Upper lobe of right lung (tissue), 1 donor: ENCODE measurements at places on chromosomes 1 and 21. TPM values are rescaled to one million over a fixed set of nuclear protein-coding genes. Genes with fewer than 3 reads are reported as not detected.
A peak's percentile ranks its signal among the peaks of the same experiment; 100 is the strongest.

DNA sequence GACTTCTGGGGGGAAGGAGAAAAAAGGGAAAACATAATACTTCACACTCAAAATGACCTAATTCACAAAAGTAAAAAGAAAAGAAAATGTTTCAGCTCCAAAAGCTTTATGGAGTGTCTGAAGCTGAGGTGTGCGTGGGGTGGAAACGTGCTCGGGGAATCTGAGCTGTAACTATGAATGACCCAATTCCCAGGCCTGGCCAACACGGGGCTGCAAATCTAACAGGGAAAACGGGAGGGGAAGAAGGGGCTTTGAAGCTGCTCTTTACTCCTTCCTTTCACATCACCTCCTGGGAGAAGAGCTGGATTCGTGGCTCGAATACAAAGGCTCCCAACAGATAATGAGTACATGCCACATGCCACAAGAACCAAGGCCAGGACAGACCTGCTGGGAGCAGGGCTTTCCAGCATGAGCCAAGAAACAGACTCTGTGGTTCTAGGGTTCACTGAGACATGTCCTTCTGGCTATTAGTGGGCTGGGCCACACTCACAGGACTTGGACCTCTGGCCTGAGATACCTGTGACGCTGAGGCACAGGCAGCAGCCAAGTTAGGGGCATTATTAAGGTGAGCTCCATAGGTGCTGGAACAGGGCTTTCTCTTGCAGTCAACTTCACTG is 51.5 kb downstream of the SLC66A1 start:
- no peak overlapping the region for H3K27ac ChIP-seq
- peaks cover 32% of the 10 kb centered on the region for H3K4me1 ChIP-seq
- DNase-seq: no peak
- H3K27me3 ChIP-seq: no peaks in the 10 kb centered on the region

DNA sequence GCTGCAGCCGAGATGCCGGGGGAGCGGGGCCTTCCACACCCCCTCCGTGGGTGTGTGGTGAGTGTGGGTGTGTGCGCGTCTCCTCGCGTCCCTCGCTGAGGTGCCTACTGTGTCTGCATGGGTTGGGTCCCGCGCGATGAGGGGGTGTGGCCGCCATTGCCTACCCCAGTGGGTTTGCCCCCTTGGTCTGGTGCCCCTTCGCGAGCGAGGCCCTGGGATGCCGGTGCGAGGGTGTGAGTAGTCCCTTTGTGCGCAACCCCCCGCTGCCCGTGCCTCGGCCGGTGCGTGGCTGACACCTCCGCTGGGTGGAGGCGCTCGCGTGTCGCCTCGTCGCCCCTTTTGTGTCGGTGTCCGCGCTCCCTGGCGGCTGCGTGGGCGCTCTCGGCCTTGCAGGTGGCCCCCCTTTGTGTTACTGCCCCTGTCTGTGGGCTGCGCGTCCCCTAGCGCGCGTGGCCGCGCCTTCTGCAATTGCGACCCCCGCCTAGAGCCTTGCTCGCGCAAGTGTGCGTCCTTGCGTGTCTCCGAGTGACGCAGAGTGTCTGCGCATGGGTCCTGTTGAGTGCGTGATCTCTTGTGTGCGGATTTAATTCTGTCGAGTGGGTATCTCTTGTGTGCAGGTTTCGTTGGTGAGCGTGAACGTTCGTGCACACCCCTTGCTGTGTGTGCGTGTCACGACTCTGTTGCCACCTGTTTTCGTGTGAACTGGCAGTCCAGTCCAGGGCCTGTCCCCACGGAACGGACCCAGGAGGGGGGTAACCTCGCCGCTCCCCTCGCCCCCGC is 553 bp downstream of the TTC3 start:
- no peaks in the 10 kb centered on the region for H3K36me3 ChIP-seq
- no peaks in the 10 kb centered on the region for H3K27me3 ChIP-seq
- H3K27ac ChIP-seq: peak overlapping the region; percentile 99
- H3K4me3 ChIP-seq: peak overlapping the region; percentile 87

DNA sequence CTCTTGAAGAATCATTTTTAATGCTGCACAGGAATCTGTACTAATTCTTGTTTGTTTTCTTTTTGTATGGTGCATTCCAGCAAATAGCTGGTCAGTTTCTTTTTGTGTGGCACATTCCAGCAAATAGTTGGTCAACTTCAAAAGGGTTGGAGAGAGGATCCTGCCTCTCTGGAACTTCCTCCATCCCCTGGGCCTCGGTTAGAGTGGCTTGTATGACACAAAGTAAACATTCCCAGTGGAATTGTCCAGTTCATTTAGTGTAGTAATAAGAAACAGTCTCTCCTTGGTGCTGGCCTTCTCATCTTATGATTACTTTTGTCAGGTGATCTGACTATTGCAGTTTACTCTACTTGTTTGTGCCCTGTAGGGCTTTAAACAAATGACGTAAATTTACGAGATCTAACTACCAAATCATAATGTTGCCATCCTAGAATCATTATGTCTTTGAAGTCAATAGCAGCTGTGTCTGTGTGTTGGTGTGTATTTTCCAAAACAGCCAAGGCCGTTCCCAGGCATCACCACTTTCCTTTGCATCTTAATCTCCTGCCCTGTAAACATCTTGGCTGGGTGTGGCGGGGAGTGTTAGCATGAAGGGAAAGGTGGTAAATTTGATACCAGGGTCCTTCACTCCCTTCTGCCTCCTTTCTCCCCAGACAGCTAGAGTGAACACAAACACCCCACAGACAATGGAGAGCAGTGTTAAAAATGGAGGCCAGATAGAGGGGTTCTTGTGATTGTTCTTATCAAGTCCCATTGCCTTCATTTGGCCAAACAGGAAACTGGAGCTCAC is 77.9 kb downstream of the CDC7 start:
- H3K36me3 ChIP-seq: no peaks in the 10 kb centered on the region
- no peak for DNase-seq
- no peaks in the 10 kb centered on the region for H3K27me3 ChIP-seq
- no peak overlapping the region for H3K27ac ChIP-seq
- no peak overlapping the region for H3K4me3 ChIP-seq

- no peaks in the 10 kb centered on the region for H3K27me3 ChIP-seq
- no peak overlapping the region for H3K27ac ChIP-seq
- peaks cover 7% of the 10 kb centered on the region for H3K4me1 ChIP-seq
- no peaks in the 10 kb centered on the region for H3K36me3 ChIP-seq
These were observed 9.3 kb downstream of the SLC2A5 start for GRCh38 chr1:9059891-9060744.

The NLRP3 gene
- total RNA-seq: 4.9 TPM

DNA sequence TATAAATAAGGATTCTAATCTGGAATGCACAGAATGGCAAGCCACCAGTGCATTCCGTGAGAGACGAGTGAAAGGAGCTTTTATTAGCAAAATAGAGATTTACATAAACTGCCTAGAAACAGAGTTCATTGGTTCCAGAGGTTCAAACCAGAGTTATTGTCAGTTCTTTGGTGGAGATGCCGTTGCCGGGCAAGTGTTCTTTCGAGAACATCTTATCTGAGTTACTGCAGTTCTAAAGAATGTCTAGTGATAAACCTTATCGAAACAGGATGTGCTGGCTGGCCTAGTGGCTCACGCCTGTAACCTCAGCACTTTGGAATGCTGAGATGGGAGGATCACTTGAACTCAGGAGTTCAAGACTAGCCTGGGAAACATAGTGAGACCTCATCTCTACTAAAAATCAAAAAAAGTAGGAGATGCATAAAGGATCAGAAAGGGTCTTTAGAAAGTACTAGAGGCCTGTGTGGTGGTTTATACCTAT is 19.9 kb upstream of the EVI5 start:
- peak overlapping the region; percentile 73 for H3K27ac ChIP-seq
- DNase-seq: peak; percentile 76
- peaks cover 7% of the 10 kb centered on the region for H3K4me1 ChIP-seq
- no peaks in the 10 kb centered on the region for H3K36me3 ChIP-seq
- H3K4me3 ChIP-seq: no peak overlapping the region

- DNase-seq: no peak
- H3K27me3 ChIP-seq: peaks cover 2% of the 10 kb centered on the region
- no peak overlapping the region for H3K27ac ChIP-seq
- H3K36me3 ChIP-seq: no peaks in the 10 kb centered on the region
- H3K4me1 ChIP-seq: no peaks in the 10 kb centered on the region
These were observed 257.2 kb upstream of the AJAP1 start for GRCh38 chr1:4397196-4397595.

- DNase-seq: peak; percentile 92
- no peaks in the 10 kb centered on the region for H3K36me3 ChIP-seq
- peaks cover 9% of the 10 kb centered on the region for H3K27me3 ChIP-seq
- H3K4me3 ChIP-seq: peak within 1 kb of the TSS; percentile 68
- H3K4me1 ChIP-seq: peaks cover 10% of the 10 kb centered on the region
- peak within 1 kb of the TSS; percentile 72 for H3K27ac ChIP-seq
These were observed at the start of gene IGSF3 for GRCh38 chr1:116667575-116668105. Gene IGSF3, minus strand, starts transcription at chr1:116667733. Its CDS starts 1,407 bp downstream, at chr1:116666326.

DNA sequence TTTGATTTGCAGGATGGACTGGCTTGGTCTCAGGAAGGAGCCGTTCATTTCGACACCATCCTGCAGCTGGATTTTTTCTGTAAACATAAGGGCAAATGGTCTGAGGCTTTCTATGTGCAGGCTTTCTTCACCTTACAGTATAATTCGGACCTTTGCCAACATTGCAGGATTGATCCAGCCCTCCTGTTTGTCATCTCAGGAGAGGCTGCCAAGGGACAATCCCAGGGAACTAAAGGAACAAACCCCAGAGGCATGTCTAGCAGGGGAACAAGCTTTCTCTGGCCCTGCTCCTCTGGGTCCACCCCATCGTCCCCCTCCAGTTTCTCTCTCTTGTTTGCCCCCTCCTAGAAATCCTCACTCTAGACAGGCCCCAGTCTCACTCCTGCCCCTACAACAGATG is 24.8 kb upstream of the GBP6 start:
- no peak for DNase-seq
- no peaks in the 10 kb centered on the region for H3K27me3 ChIP-seq
- H3K4me3 ChIP-seq: no peak overlapping the region
- no peak overlapping the region for H3K27ac ChIP-seq
- no peaks in the 10 kb centered on the region for H3K36me3 ChIP-seq

GRCh38 chr1:166701603-166702100 is 137.6 kb upstream of the POGK start:
- no peak overlapping the region for H3K27ac ChIP-seq
- H3K4me1 ChIP-seq: no peaks in the 10 kb centered on the region
- no peaks in the 10 kb centered on the region for H3K27me3 ChIP-seq

The FCRL1 gene
- total RNA-seq: 1.4 TPM

The SPRR1B gene
- not detected for total RNA-seq

DNA sequence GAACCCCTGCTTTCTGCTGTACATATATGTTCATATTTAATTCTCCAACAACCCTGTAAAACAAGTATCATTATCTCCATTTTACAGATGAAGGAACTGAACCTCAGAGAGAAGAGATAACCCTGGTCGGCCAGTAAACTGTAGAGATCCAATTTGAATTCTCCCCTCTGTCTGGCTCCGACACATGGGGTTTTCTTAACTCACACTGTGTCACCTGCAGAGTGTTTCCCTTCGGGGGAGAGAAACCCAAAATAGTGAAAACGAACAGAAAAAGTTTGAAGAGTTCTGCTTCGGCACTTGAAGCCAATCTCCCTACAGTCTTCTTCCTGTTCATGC is 17.4 kb upstream of the BCAR3 start:
- H3K4me1 ChIP-seq: peaks cover 18% of the 10 kb centered on the region
- no peaks in the 10 kb centered on the region for H3K27me3 ChIP-seq
- no peak overlapping the region for H3K27ac ChIP-seq
- no peak overlapping the region for H3K4me3 ChIP-seq

The ANKRD34A gene
- total RNA-seq: 0.69 TPM

DNA sequence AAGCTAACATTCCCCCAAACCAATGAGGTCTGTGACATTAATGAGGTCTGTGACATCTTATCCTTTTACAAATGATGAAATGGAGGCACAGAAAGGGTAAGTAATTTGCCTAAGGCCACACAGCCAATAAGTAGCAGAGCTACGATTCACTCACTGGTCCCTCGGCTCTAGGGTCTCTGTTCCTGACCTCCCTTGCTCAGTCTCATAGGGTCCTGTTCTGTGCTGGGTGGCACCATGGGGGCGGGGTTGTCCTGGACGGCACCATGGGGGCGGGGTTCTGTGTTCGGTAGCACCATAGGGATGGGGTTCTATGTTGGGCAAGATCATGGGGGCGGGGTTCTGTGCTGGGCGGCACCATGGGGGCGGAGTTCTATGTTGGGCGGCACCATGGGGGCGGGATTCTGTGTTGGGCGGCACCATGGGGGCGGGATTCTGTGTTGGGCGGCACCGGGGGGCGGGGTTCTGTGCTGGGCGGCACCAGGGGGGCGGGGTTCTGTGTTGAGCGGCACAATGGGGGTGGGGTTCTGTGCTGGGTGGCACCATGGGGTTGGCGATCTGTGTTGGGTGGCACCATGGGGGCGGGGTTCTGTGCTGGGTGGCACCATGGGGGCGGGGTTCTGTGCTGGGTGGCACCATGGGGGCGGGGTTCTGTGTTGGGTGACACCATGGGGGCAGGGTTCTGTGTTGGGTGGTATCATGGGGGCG is 55.6 kb downstream of the CLSTN1 start:
- no peaks in the 10 kb centered on the region for H3K27me3 ChIP-seq
- H3K36me3 ChIP-seq: peaks cover 8% of the 10 kb centered on the region
- H3K4me1 ChIP-seq: no peaks in the 10 kb centered on the region
- no peak overlapping the region for H3K4me3 ChIP-seq
- DNase-seq: no peak
- no peak overlapping the region for H3K27ac ChIP-seq

The TSPAN2 gene
- 6.1 TPM for total RNA-seq

The TFF3 gene
- 19.6 TPM for total RNA-seq

The TTC39A gene
- total RNA-seq: 42.1 TPM

The SV2A gene
- 1.7 TPM for total RNA-seq

- DNase-seq: no peak
- peaks cover 6% of the 10 kb centered on the region for H3K4me1 ChIP-seq
- no peaks in the 10 kb centered on the region for H3K27me3 ChIP-seq
- H3K27ac ChIP-seq: no peak overlapping the region
- no peak overlapping the region for H3K4me3 ChIP-seq
These were observed 115.7 kb downstream of the RGL1 start for GRCh38 chr1:183920651-183921050.

The CDA gene
- 8.8 TPM for total RNA-seq

- H3K27me3 ChIP-seq: no peaks in the 10 kb centered on the region
- H3K4me1 ChIP-seq: no peaks in the 10 kb centered on the region
- H3K4me3 ChIP-seq: no peak overlapping the region
- H3K27ac ChIP-seq: no peak overlapping the region
These were observed 379.7 kb upstream of the DAB1 start for GRCh38 chr1:57803586-57803985.

The CA14 gene
- 0.55 TPM for total RNA-seq

DNA sequence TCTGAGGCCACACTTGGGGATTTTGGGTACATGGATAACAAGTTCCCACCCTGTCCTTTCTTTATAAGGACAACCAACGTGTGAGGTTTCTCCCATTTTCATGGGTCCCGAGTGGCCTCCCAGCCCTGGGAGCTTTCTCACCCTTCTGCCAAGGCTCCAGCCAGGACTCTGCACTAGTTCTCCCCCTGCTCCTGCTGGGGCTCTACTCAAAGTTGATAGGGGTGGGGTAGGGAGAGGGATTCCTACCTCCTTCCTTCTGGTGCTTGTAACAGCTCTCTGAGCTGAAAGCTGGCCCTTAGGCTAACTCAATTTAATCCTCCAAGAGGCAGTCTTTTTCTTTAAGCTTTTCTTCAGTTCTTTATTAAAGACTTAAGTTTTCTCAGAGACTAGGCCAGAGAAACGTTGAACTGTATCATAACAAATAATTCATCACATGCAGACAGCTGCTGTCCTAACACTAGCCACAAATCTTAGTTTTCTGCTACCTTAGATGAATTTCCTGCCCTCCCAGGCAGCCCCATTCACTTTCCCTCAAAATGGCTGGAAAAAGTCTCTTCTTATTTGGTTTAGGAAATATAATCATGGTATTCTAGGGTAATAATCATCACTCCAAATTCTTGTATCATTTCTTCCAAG is 22.4 kb upstream of the DR1 start:
- H3K36me3 ChIP-seq: no peaks in the 10 kb centered on the region
- H3K27me3 ChIP-seq: no peaks in the 10 kb centered on the region
- H3K27ac ChIP-seq: no peak overlapping the region
- no peaks in the 10 kb centered on the region for H3K4me1 ChIP-seq
- no peak overlapping the region for H3K4me3 ChIP-seq
